ENCODE measurements at places on chromosomes 6 and 20. TPM values are rescaled to one million over a fixed set of nuclear protein-coding genes. Genes with fewer than 3 reads are reported as not detected.

MYMX gene
- total RNA-seq = not detected

SLC22A16 gene
- total RNA-seq = not detected

LY6G6F gene
- not detected for total RNA-seq

CASS4 gene
- 0.77 TPM for total RNA-seq

SLC17A1 gene
- not detected for total RNA-seq

BCAS4 gene
- 14.2 TPM for total RNA-seq

RIMS1 gene
- 0.33 TPM for total RNA-seq

Data from uterine smooth muscle cell (primary cell).